CD4-positive, alpha-beta T cell treated with Interleukin-10 for 1 hour (primary cell): ENCODE measurements at places on chromosomes 13 and 19.

DNA sequence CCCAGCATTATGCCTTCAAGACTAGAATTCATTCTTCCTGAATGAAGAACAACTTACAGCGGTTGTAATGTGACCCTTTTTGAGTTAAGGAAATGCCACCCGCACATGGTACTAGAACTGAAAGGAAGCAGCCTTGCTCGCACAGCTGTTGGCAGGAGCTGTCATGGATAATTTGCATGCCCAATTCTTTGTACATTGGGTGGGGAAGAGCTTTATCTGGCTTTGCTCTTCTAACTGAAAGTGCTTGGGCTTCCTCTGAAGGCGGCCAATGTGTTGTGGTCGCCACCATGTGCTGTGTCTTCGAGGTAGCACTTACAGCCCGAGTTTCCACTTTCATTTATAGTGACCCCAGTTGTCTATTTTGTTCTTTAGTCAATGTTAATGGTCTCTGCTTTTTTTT, 3.4 kb downstream of the CCNE1 start:
- DNase-seq, result no peak

DNA sequence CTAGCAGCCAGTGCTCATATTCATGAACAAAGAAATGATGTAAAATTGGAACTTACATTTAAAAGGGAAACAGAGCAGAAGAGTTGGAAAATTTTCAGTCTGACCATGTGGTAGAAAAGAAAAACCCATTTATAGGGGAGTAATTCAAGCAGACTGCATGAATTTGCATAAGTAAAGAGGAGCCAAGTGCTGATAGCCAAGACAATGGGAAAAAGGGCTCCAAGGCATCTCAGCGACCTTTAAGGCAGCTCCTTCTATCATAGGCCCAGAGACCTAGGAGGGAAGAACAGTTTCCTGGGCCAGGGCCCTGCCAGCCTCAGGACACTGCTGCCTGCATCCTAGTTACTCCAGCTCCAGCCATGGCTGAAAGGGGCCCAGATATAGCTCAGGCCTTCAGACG, 7.5 kb downstream of the DNAJC3 start:
- no peak for DNase-seq

GRCh38 chr19:17778251-17778967, 16.5 kb upstream of the B3GNT3 start:
- peak; percentile 58 for DNase-seq

- no peak for DNase-seq
Observed at GRCh38 chr19:30228113-30228834, 143.9 kb upstream of the ZNF536 start.

DNA sequence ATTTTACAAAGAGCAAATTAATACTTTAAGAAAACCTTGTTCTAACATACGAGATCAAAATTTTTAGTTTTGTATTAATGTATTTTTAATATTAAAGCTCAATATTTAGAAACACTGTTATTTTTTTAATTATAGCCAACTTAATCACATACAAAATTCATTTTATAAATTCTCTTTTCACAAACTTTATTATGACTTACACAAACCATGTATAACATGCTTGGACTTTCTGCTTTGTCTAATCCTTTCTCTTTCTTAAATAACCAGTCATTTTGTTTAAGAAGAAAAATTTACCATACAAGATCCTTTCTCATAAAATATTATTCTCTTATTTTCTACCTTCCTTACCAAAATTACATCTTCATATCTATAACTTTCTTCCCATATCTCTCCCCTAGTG, 62.2 kb downstream of the CYSLTR2 start:
- DNase-seq, result no peak

GRCh38 chr13:26401578-26402021, 147.7 kb downstream of the CDK8 start:
- DNase-seq, result no peak

GRCh38 chr13:74070065-74070464, 64.1 kb downstream of the KLF12 start:
- DNase-seq, result peak; percentile 71

DNA sequence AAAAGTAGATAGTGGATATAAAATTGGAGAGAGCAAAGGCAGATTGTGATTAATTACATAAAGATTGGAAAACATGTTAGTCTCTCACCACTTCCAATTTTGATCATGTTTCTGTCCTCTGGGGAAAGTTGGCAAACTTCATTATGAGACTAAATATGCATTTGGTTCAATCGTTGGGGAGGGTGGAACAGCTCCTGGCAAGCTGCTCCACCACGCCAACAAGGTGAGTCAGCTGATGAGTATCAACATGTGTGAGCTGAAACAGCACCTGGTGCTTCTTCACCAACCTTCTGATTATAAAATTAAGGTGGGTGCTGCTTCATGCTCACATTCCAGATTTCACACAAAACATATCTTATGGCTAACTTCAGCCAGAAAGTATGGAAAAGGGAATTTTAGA, 1784.6 kb downstream of the SLITRK5 start:
- DNase-seq, result no peak

DNA sequence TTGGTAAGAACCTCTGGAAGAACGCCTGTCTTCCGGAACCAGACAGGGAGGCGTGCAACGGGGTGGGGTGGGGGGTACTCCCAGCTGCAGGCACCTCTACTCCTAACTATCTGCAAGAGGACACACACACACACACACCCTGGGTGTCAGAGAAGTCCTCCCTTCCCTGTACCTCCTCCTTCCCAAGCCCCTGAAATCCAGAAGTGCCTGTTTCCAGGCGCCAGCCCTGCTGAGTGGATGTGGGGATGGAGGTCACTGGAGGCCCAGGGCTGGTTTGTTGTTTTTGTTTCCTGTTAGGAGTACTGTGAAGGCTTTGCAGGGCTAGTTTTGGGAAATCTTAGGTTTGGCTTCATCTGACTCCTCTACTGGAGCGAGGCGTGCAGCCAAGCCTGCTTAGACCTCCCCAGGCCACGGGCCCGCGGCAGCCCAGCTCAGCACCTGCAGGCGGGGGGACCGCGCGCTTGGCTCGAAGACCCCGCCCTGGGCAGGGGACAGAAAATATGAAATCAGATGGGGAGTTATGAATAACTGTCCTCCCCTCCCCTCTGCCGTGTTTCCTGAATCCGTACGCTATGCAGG, 36.4 kb downstream of the SOX1 start:
- no peak for DNase-seq

DNA sequence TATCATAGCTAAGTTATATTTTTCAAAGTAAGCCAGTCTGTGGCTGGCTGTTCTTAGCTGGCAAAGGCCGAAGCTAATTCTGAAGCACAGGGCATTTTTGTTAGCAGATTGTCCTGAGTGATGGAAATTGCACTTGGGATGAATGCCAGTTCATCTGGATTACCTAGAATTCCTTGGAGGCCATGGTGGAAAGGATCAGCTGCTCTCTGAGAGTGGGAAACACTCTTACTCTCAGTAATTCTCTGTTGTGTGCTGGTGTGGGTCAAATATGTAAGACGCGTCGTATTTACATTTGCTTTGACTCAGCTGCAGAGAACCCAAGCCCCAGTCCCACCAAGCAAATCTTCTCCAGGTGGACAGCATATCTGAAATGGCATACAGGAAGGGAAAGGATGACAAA, 60.7 kb upstream of the C1QTNF9B start:
- DNase-seq, result no peak

GRCh38 chr13:42409075-42409474, 137.1 kb downstream of the AKAP11 start:
- no peak for DNase-seq

DNA sequence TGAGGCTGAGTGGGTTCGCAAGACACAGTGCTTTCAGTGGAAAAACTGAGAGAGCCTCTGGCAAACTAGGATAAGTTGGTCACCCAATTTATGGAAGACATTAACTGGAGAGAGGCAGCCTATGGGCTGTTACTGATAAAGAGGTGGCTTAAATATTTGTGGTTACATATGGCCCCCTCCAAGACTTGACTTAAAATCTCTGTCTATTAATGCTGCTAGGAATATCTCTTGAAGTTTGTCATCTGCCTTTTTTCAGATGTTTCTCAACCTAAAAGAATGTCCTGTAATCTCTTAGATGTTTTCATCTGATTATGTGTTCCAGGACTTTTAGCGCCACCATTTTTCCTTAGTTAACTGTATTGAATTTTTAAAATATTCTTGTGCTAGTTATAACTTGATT, 54.6 kb downstream of the NAA16 start:
- DNase-seq, result no peak

- no peak for DNase-seq
Observed at GRCh38 chr19:8089664-8090601, 37.4 kb downstream of the CCL25 start.

DNA sequence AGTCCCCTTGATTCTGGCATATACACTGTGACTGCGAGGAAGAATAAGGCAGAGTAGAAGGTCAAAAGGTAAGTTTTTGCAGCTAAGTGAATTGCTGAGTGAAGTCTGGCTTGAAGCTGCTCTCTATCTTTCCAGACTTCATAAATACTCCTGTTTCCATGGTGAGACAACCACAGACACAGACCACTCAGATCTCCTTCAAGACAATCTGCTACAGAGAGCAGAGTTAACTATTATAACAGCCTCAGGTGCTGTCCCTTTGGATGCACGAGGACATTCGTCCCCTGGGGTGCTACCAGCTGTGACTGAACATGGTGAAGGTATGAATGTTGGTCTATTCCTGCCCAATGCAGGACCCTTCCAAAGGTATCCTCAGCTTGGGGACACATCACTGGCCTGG, 104.0 kb downstream of the MYCBP2 start:
- no peak for DNase-seq

GRCh38 chr13:44934724-44935123, 54.5 kb downstream of the NUFIP1 start:
- DNase-seq, result no peak
